OCI-M1 (cell line): ENCODE measurements at places on chromosomes 3 and 15.

GRCh38 chr3:47961815-47962606 is 54.2 kb downstream of the MAP4 start:
- peak; percentile 67 for DNase-seq

GRCh38 chr3:158920371-158920770 is 118.5 kb downstream of the MFSD1 start:
- no peak for DNase-seq

- DNase-seq, result peak; percentile 81
Observed at GRCh38 chr3:141412087-141412935, 44.0 kb downstream of the ZBTB38 start.

DNA sequence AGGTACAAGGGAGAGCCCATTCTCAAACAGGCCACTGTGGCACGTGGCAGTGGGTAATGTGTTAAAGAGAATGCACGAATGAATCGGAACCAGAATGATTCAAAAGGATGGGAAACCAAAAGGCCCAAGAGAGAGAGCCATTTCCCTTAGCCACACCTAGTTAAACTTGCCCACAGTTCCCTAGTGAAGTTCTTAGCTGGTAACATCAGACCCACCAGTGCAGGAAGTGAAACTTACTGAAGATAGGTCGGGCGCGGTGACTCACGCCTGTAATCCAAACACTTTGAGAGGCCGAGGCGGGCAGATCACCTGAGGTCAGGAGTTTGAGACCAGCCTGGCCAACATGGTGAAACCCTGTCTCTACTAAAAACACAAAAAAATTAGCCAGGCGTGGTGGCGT is 97.1 kb downstream of the MEX3B start:
- DNase-seq, result no peak

- DNase-seq, result no peak
Observed at GRCh38 chr3:151845306-151845905, 28.0 kb upstream of the SUCNR1 start.

GRCh38 chr3:53650424-53650823 is 156.0 kb downstream of the CACNA1D start:
- DNase-seq, result no peak

- DNase-seq, result no peak
Observed at GRCh38 chr15:41822957-41823356, 4.9 kb upstream of the JMJD7 start.
